ENCODE measurements at places on chromosomes 5 and 9. TPM values are rescaled to one million over a fixed set of nuclear protein-coding genes. Genes with fewer than 3 reads are reported as not detected.

DNA sequence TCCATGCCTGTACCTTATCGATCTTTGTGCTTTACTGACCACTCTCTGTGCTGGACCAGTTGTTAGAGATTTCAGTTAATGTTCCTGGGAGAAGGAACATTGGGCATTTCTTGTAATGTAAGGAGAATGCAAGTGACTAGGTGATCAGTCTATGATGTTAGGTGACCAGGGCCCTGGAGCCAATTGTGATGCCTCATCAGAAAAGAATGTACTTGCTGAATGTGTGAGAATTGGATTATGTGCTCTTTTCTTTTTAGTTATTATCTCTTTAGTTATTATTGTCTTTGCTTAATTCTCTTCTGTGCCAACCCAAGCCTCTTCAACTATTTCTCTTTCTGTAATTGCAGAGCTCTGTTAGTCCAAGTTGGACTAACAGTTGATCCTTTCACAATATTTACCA is 92.9 kb downstream of the LRRC70 start:
- DNase-seq = no peak

DNA sequence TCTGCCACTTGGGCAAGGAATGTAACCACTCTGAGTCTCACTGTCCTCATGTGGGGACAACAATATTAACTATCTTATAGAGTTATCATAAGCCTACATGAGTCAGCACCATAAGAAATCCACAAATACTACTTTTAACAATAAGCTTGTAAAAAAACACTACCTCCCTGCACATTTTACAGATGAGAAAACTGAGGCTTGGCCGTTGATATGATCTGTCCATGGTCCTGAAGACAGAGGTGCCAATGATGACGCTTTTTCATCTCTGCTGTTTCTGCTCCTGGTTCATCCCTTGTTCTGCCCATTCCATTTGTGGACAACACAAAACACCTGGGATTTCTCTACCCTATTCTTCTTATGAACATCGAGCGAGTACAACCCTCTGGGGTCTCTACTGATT is 23.4 kb upstream of the STRBP start:
- no peak for DNase-seq

GRCh38 chr9:122367774-122368460 is 2.9 kb upstream of the PTGS1 start:
- DNase-seq = no peak

GRCh38 chr5:132820162-132820754 is 7.2 kb downstream of the SOWAHA start:
- peak; percentile 79 for DNase-seq

- DNase-seq = no peak
Observed at GRCh38 chr9:35836595-35836994, 7.6 kb downstream of the TMEM8B start.

DNA sequence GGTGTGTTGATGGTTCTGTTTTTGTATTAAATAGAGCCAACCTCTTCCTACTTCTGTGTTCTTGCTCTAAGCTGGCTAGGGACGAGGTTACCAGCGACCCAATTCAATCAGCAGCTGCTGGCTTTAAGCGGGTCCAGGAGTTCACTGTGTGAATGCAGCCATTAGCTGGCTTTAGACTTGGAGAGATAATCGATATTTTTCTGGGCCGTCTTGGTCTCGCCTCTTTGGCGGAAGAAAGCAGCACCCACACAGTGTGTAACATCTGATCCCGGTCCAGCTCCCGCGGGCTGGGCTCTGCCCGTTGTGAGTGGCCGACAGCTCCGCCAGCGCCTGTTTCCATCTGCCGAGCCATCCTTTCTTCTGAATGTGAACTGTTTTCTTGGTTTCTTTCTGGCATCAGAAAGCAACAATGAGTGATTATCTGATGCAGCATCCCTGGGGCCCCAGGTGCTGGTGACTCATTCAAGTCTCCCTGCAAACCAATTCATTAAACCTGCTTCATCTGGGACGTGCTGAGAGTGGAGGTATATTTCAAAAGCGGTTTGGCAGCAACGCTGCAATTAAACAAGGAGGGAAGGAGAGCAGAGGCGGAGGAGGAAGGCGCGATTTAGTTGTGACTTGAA is 90.8 kb upstream of the IRX4 start:
- DNase-seq = no peak

- DNase-seq = no peak
Observed at GRCh38 chr5:88732862-88733261, 150.1 kb downstream of the MEF2C start.

GRCh38 chr9:3698531-3698930 is 172.7 kb upstream of the RFX3 start:
- no peak for DNase-seq

- peak; percentile 13 for DNase-seq
Observed at GRCh38 chr5:177194268-177194667, 60.7 kb downstream of the NSD1 start.

GRCh38 chr5:135434591-135435466 is 12.3 kb downstream of the DCANP1 start:
- DNase-seq = no peak

DNA sequence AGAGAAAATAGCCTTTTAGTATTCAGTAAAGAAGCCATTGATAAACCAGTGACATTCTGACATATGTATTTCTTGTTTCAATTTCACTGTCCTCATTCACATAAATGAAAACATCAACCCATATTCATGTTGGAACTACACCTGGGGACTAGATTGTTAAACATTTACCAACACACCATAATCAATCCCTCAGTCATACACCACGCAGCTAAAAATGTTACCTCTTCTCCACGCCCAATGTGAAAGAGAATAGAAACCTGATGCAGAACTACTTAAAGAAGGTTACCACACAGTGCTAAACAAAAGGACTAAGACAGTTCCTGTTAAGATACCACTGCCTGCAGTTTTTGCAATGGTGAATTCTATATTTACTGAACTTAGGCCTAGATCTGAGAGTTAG is 518.9 kb downstream of the PRELID2 start:
- no peak for DNase-seq

DNA sequence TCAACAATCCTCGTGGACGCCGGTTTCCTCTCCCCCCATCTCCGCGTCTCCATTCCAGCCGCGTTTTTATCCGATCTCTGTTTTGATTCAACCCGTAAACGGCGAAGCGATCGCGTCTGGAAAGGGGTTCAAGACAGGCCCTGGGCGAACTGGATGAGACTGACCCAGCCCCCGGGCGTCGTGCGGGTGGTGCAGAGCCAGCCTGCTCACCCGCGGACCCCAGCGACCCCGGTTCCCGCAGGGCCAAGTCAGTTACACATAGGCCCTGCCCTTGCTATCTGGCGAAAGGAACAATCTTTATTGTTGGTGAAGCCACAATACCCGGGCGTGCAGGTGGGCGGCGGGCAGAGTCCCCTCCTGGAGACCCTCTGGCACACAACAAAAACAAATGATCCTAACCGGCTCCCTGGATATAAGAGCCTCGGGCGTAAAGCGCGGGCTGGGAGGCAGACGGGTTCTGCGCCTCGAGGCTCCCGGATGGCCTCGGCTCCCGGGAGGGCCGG is 1.8 kb downstream of the TLX3 start:
- no peak for DNase-seq

GRCh38 chr9:87875831-87876545 is 6.7 kb upstream of the SPATA31E1 start:
- no peak for DNase-seq

GRCh38 chr5:151154931-151155774 is 2.4 kb downstream of the ANXA6 start:
- DNase-seq = no peak

DNA sequence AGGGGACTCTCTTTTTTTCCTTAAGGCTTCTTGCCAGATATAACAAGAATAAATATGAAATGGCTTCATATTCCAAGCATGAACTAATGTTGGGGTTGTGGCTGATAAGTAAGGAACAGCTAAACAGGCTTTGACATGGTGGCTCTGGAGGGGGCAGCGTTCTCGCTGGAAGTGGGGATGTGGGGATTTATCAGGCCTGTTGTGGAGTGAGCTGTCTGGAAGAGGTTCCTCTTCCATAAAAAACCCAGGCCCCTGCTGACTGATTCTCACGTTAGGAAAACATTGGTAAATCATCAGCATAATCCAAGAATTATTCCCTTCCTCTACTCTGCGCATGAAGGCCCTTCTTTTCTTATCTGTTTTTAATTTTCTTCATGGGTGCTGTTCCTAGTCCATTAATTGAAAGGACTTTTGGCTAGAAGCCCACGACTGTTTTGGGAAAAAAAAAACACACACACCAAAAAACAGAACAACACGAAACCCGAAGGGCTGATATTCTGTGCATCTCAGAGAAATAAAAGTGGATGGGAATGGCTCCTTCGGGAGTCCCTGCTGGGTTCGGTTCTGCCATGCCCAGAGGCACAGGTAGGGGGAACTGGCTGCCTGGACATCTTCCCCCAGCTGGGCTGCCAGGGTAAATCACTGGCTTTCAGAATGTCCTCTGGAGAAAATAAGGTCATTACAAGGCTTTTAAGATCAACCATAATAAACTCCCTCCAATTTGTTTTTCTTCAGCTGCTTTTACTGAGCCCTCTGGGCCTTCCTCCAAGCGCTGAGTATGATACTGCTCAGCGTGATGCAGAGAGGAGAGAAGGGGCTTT is 297.0 kb downstream of the SLIT3 start:
- DNase-seq = no peak

DNA sequence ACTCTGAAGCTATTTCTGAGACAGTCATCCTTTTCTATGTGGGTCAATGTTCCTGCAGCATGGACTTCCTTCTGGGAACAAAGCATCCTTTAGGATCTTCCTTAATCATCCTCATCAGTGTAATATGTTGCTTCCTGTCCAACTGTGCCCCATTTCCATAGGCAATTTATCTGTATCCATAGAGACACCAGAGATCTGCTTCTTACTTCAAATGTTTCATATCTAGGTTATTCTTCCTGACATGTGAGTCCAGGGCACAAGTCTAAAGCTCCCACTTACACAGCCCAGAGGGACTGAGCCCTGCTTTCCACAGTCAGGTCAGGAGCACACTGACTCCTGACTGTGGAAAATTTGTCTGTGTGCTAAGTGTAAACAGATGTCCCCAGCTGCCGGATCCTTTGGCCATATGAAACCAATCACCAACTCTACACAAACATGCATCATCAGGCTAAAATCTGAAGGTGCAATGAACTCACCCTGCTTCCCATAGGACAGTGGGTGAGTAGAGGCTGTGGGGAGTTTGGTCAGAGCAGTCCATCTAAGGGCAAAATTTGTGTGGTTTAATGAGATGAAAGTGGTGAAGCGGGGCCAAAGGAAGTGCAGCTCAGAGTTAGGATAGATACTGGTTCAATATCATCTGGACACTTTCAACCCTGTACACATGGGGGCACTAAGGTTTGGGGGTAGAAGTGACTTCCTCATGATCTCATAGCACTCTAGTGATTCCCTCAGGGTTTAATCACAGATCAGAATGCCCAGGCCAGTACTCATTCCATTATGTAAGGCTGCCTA is 85.2 kb upstream of the TNC start:
- DNase-seq = no peak

- DNase-seq = no peak
Observed at GRCh38 chr5:97229196-97229595, 46.1 kb upstream of the RIOK2 start.

DNA sequence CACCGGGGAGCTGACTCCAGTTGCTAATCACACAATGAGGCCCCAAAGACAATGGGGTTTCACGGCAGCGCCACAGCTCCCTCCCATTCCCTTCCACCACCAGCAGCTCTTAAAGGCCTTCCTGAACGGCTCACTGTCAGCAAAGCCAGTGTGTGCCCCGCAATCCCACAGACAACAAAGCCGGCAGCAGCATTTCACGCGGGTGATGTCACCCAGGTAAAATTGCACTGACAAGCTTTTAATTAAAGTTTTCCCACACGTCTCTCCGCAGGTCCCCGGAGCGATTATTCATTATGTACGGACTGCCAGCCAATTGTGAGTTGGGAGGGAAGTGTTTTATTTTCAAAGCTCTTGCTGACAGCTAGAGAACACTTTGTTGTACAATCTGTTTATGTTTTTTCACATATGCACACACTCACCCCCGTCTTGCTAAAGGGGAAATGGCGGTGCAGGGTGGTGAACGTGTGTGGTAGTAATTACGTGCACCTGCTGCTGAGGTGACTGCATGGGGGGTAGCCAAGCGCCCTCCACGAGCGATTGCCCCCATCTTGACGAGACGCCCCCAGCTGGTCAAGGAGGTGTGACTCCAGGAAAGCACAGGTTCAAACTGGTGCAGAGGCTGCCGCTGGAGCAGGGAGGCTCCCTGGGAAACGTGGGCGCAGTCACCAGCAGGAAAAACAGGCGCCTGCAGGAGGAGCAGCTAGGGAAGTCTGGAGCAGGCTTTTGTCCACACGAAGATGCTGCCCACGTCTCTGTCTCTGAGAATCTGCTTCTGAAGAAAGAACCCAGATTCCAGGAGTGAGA is 65.0 kb downstream of the IRX2 start:
- DNase-seq = no peak

DNA sequence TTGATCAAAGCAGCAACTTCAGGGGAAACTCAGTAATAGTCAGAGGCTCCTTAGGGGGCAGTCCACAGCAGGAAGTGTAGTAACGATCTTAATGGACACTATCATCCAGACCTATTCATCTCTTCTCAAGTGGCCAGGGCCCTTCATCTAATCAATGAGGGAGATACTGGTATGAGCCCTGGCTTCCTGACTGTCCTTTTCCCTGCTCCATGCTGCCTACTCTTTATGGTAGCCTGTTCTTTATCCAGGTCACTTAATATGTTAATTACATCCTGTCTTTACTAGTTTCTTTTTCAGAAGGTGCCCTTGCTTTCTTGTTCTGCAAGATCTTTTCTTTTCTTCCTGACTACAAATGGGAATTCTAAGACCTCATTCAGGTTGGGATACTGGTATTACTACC is 197.1 kb downstream of the CAVIN4 start:
- DNase-seq = no peak

DNA sequence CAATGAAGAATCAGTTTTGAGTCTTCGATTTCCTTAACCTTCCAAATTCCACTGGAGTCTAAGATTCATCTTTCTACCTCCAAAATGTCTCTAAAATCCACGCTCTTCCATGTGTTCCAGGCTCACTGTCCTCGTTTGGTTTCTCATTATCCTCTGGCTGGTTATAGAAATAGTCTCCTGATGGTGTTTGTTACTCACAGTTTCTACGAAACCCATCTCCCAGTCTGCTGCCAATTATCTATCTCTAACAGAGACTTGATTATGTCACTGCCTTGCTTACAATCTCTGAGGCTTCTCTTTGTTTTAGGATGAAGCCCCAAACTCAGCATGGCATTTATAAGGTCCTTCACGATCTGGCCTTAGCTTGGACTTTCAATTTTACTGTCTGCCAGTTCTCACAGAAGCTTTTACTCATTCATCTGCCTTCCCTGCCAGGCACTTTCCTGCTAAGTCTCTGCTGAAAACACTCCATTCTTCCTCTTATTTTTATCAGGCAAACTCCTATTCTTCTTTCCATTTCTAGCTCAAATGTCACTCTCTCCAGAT is 339.6 kb upstream of the SGCD start:
- no peak for DNase-seq

- DNase-seq = no peak
Observed at GRCh38 chr5:78600687-78601414, 47.7 kb downstream of the LHFPL2 start.

ST8SIA4 gene
- total RNA-seq = 9.0 TPM

ORM2 gene
- total RNA-seq = not detected

KCNV2 gene
- not detected for total RNA-seq

IGIP gene
- total RNA-seq = 25.9 TPM

SOX30 gene
- not detected for total RNA-seq

CSNK1A1 gene
- 262 TPM for total RNA-seq

PROB1 gene
- 1.9 TPM for total RNA-seq

EGFL7 gene
- total RNA-seq = 42.0 TPM

All from thoracic aorta (tissue), 2 donors.